ENCODE measurements at places on chromosomes 4 and X.

- DNase-seq: no peak
These were observed 25.5 kb downstream of the NELFA start for GRCh38 chr4:1983053-1983845.

- DNase-seq: no peak
These were observed 147.7 kb downstream of the SH3KBP1 start for GRCh38 chrX:19739683-19740082.

DNA sequence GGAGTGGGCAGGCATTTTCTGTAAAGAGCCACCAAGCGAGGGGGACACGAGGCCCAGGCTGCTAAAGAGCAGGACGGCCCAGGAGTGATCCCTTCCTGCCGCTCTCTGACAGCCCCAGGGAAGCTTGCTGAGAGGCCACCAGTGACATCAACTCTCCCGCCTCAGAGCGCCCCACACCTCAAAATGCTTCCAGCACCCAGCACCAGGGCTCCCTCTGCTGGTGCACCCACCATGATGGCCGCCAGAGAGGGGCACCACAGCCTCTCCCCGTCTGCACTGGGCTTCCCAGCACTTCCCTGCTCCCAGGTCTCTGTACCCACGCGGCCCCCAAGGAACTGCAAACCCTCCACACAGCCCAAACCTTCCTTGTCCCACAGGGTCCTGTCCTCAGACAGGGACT lies 40.4 kb downstream of the GAK start:
- DNase-seq: no peak

GRCh38 chr4:111797455-111798163 lies 347.6 kb upstream of the FAM241A start:
- DNase-seq: no peak

- no peak for DNase-seq
These were observed 7.4 kb downstream of the PPP1R2C start for GRCh38 chrX:42770566-42770965.

DNA sequence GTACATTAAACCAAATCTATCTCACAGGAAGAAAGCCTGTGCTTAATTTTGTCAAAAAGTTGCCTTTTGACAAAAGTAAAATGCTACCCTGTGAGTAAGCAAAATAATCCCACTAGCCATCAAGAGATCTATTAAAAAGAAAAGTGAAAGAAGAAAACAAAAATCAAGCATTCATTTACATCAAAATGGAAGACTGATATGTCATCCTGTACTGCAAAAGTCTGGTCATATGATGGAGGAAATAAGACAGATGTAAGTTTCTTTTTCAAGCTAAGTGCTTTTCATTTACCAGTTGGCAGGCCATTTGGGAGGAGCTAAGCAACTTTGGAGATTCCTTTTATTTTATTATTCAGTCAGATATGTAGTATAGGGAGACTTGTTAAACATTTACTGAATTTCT lies 387.4 kb downstream of the SPOCK3 start:
- no peak for DNase-seq

DNA sequence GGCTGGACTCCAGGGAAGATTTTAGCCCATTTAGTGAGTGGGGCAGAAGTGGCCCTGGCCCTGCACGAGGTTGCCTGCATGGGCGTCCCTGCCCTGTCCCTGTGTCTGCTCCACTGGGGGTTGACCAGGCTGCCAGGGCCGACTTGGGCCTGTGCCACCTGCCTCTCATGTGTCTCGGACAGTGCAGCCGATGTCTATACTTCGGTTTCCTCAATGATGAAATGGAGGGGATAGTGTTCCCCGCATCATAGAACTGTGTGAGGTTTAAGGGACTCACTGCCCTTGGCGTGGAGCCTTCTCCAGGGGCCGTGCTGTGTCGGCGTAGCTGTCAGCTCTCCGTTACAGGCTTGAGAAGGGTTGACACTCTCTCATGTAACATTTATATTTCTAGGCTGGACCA lies 27.0 kb upstream of the MSANTD1 start:
- DNase-seq: no peak

- DNase-seq: no peak
These were observed at the start of gene CHRDL1 for GRCh38 chrX:110795645-110796406. CHRDL1 (minus strand) TSS chrX:110795817; CDS start chrX:110792181, 3,636 bp downstream.

DNA sequence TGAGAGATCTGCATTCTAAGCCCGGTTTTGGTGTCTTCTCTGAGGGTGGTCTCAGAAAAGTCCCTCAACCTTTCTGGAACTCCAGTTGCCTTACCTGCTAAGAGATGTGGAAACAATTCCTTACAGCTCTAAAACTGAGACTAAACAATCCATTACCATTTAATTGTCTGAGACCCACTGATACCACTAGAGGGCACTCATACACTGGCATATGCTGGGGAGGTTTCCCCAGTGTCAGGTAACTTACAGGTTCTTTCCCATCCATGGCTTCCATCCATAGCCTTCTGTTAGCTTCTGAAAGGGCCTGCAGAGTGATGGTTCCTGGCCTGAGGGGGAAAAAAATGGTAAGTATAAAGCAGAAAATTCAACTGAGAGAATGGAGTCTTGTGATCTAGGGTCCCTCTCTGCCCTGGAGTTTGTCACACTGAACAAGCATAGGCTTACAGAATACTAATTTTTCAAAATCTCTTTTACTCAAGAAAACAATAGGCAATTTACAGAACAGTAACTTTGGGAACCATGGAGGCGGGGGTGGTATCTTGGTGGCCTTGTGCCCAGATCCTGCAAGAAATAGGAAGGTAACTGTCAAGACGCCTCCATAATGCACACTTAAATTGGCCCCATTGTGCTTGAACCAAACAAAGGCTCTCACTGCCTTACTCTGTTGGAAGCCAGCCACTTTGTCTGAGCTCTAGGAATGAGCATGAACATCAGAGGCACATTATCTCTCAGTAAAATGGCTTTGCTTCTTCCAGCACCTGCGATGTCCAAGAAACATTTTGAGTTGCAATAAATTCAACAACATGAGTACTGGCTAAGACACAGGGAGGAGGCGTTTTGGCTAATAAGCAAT lies 236.1 kb downstream of the OPHN1 start:
- DNase-seq: no peak

GRCh38 chrX:45070116-45071007 lies 130.3 kb downstream of the DIPK2B start:
- no peak for DNase-seq

GRCh38 chr4:89314291-89314690 lies 6.7 kb upstream of the GPRIN3 start:
- no peak for DNase-seq

DNA sequence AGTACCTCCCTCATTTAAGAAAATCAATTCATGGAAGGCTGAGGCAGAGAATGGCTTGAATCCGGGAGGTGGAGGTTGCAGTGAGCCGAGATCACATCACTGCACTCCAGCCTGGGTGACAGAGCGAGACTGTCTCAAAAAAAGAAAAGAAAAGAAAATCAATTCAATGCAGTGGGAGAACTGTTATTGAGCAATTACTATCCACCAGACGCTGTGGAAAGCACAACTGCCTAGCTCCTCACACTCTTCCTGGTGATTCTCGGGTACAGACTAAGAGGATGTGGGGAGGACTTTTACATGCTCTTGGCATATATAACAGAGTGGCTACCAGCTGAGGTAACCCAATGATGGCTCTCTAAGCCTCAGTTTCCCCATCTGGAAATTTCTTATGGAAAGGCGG lies 2.7 kb upstream of the TMSB4X start:
- no peak for DNase-seq

- DNase-seq: no peak
These were observed 179.1 kb upstream of the IL1RAPL1 start for GRCh38 chrX:28408017-28408723.

DNA sequence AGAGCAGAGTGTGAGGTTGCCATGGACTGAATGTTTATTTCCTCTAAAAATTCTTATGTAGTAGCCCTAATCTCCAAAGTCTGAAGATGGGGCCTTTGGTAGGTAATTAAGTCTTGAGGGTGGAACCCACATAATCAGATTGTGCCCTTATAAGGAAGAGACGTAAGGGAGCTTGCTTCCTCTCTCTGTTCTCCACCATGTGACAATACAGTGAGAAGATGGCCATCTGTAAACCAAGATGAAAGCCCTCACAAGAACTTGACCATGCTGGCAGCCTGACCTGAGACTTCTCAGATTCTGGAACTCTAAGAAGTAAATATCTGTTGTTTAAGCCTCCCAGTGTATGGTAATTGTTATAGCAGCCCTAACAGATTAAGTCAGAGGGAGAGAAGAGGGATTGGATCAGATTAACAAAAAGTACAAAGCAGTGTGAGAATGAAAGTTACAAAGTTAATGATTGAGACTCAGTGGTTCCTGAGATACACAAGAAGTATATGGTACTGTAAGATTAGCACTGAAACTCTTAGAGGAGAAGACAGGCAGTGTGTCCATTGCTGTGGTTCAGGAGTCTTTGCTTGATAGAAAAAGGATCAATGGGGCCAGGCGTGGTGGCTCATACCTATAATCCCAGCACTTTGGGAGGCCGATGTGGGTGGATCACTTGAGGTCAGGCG lies 82.5 kb upstream of the GC start:
- DNase-seq: no peak

DNA sequence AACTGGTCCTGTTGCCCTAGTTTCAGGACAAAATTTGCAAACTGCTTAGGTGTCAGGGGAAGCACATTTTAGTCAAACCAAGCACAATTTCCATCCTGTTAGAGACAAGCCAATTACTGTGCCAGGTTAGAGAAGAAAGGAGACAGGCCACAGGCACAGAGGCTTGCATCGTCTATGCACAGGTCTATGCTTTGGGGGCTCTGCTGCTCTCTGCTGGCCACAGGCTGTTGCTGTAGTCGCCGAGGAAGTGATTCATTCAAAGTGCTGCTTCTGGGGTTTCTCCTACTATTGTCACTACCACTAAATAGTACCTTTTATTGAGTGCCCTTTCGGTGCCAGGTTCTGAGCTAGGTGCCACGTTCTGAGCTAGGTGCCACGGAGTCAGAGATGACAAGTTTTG lies 45.5 kb downstream of the VGLL1 start:
- peak; percentile 12 for DNase-seq

- DNase-seq: no peak
These were observed 172.3 kb downstream of the SHROOM3 start for GRCh38 chr4:76607266-76607799.

- DNase-seq: no peak
These were observed 37.0 kb upstream of the ATP6AP2 start for GRCh38 chrX:40543661-40544328.

GRCh38 chrX:44203791-44204190 lies 139.7 kb downstream of the EFHC2 start:
- no peak for DNase-seq

- no peak for DNase-seq
These were observed 17.8 kb downstream of the SSR4 start for GRCh38 chrX:153812220-153812619.

- DNase-seq: no peak
These were observed 389.7 kb upstream of the NR3C2 start for GRCh38 chr4:148831945-148832344.

Data from stimulated activated CD8-positive, alpha-beta memory T cell treated with anti-CD3 and anti-CD28 coated beads, Interleukin-7, amount 100 ng/mL, for 24 hours (primary cell).